ENCODE measurements at places on chromosomes 12 and 14.
A peak's percentile ranks its signal among the peaks of the same experiment; 100 is the strongest.

- no peak for DNase-seq
These were observed 16.8 kb downstream of the ADAM21 start for GRCh38 chr14:70468731-70469130.

DNA sequence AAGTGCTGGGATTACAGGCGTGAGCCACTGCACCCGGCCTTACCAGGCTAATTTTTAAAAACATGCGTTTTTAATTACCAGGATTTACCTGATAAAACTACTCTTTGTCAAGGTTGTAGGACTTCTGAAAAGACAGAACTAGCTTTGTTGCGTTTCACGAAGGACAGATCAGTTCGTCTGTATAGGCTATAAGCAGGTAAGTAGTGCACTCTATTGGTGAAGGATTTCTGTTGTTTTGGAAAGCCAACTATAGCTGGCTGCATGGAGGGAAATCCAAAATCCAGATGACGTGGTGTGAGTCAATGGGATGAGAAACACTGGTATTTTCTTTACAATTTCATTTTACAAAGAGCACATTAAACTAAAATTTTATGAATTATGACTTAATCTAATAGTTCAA is 14.6 kb downstream of the GNPNAT1 start:
- DNase-seq = no peak

DNA sequence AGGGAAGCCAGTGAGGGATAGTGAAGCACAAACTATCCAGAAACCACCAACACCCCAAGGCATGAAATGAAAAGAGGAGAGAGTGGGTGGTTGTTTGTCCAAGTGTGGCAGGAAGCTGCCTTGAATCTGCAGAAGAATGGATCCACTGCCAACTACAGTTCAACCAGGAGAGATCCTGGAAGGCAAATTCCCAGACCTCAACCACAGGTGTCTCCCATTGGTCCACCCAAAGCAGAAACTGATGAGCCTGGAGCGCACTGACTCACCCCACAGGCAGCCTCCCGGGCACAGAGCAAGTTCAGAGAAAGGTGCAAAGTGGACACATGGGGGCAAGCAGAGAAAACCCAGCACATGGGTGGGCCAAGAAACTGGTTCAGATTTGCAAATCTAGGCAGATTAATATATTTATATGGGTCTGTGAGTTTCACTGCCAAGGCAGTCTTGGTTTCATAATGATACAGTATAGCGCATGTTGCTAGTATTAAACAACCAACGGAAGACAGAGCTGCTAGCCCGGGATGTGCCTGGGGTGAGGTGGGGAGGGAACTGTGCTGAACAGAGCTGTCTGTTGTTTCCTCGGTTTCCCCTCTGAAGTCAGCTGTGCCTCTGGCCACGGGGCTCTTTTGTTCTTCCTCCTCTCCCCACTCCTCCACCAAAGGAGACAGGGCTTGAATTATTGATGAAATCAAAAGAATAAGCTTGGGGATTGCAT is 416.2 kb upstream of the CCDC196 start:
- DNase-seq = no peak

- DNase-seq = no peak
These were observed 1.1 kb downstream of the KMT5A start for GRCh38 chr12:123384994-123385376.

GRCh38 chr14:55125403-55125802 is 3.6 kb upstream of the LGALS3 start:
- no peak for DNase-seq

GRCh38 chr12:16913832-16914490 is 308.0 kb upstream of the LMO3 start:
- DNase-seq = no peak

- DNase-seq = no peak
These were observed 50.2 kb downstream of the KCNK13 start for GRCh38 chr14:90111895-90112534.

DNA sequence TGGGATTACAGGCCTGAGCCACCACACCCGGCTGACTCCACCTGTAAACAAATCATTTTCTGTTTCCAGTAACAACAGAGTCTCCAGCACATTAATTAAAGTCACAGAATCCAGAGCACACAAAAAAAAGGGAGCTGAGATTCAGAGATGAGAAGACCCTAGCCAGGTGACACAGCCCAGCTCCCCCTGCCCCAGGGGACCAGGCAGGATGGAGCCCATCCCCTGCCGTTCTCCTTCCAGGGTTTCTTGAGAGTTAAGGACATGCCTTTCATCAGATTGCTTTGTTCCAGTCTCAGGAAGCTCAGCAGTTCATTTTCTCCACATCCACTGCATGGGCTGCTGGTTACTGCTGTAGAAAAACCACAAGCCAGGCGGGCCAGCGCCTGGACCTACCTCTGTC is 81.2 kb downstream of the RIMBP2 start:
- DNase-seq = no peak

DNA sequence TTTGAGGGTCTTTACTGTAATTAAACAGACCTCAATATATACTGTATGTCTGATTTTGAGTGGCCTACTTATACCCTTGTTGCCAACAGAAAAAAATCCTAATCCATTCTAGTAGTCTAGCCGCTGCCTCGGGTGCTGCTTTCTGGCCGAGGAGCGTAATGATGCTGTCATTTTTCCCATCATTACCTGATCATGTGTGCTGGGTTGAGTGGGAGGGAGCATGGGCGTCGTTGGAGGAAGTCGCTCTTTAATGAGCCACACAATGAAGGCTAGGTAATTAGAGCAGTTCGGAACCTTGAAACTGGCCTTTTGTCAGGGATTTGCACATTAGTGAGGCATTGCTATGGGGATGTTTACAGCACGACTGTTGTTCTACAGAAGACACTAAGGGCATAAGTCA is 76.1 kb upstream of the RFX4 start:
- peak; percentile 58 for DNase-seq

DNA sequence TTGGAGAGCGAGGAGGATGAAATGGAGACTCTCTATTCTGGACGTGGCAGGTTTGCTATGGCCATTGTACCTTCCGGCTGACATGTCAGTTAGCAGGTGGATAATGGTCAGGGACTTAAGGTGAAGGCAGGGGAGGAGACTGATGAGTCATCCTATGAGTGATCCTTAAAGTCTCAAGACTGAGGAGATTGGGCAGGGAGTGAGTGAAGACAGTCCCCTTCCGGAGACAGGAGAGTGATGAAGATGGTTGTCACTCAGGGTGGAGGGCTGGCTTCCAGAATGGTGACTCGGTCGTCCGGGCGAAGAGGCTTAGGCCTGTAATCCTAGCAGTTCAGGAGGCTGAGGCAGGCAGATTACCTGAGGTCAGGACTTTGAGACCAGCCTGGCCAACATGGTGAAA is 49.8 kb upstream of the CCDC63 start:
- DNase-seq = no peak

- DNase-seq = no peak
These were observed 9.0 kb downstream of the LPAR5 start for GRCh38 chr12:6626654-6627283.

GRCh38 chr12:22543246-22544037 is 900 bp downstream of the C2CD5 start:
- DNase-seq = peak; percentile 85

DNA sequence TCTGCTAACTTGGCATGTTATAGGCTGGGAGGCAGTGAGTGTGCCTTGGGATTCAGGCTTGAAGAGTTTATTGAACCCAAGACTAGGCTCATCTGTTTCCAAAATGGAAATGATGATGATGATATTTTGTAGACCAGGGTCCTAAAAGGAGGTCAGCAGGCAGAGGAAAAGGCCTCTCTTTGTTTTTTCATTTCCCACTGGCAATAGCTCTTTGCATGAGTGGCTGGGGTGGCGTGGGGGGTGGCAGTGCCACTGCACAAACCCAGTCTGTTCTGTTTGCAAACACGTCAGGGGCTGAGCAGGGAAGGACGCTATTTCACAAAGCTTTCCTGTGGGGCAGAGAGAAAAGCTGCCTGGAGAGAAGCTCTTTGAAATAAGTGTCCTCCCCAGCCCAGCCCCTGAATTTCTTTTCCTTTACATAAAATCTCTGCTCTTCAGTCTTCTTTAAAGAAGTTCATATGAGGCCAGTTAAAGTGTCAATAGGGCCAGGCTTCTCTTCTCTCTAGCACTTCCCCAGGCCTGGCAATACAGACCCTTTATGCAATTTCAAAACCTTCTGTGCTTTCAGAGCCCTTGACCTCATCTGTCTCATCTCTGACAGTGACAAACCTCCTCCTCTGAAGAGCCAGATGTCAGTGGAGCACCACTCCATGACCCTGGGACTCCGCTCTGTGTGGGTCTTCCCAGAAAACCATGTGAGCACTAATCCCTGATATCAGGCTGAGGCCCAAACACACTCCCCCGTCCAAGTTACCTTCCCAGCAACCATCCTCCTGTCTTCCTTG is 72.8 kb downstream of the ZNF664 start:
- no peak for DNase-seq

DNA sequence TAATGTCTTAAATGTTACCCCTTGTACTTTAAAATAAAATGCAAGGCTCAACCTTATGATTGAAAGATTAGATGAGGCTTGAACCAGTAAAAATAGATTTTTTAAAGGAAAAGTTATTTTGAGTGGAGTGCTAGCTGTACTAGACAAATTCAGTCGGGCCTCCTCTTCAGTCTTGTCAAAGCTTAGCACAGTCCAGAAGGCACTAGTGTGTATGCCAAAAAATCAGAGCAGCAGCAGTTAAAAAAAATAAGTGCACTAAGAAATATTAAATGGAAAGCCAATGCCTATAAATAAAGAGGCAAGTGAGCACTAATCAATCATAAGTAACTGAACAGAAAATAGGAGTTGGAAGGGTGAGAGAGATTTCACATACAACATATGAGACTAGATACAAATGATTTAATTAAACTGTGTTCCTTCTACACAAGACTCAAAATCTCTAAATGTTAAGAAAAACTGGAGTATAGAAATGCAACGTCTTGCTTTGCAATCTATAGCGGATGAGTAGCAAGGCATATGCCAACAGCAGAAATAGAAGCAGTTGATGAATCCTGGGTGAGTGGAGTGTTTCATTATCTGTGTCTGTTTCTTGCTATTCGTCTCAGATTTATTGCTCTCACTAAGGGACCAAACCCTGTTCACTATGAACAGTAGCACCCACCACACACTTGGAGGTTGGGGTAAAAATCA is 172.1 kb downstream of the ETNK1 start:
- no peak for DNase-seq

GRCh38 chr12:14554281-14555007 is 13.2 kb downstream of the PLBD1 start:
- DNase-seq = no peak

GRCh38 chr12:75554556-75554880 is 43.1 kb upstream of the KRR1 start:
- no peak for DNase-seq

DNA sequence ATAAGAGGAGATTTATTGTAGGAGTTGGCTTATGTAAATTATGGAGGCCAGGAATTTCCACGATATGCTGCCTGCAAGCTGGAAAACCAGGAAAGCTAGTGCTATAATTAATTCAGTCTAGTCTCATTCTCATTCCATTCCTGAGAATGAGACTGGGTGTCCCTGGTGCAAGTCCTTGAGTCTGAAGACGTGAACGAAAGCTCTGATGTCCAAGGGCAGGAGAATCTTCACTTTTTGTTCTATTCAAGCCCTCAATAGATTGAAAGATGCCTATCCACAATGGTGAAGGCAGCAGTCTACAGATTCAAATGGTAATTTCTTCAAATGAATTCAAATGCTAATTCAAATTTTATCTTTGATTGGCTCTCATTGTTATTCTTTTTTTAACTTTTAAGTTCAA is 851.1 kb upstream of the MGAT4C start:
- no peak for DNase-seq

DNA sequence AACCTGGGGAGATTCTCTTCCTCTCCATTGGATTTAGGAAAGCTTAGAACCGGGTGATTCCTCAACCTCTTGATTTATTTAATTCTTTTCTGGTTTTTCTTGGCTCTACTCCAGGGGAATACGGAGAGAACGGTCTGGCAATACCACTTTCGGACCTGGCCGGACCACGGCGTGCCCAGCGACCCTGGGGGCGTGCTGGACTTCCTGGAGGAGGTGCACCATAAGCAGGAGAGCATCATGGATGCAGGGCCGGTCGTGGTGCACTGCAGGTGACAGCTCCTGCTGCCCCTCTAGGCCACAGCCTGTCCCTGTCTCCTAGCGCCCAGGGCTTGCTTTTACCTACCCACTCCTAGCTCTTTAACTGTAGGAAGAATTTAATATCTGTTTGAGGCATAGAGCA is 67.6 kb downstream of the PTPN11 start:
- DNase-seq = no peak

DNA sequence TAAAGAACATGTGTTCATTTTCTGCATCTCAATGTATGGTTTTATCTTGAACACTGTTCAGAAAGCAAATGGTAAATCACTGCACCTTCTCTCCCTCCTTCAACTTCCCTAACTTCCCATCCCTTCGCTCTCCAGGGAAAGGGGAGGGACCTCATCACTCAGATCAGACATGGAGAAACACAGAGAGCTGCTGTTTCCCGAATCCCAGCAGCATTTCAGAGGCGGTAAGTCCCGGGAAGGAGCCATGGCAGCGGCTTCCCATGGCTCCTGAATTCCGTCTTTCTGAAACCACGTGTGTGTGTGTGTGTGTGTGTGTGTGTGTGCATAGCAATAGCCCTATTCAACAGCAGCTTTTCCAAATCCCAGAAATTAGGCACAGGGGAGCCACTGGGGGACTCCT is 125.4 kb upstream of the TMCC3 start:
- DNase-seq = no peak

DNA sequence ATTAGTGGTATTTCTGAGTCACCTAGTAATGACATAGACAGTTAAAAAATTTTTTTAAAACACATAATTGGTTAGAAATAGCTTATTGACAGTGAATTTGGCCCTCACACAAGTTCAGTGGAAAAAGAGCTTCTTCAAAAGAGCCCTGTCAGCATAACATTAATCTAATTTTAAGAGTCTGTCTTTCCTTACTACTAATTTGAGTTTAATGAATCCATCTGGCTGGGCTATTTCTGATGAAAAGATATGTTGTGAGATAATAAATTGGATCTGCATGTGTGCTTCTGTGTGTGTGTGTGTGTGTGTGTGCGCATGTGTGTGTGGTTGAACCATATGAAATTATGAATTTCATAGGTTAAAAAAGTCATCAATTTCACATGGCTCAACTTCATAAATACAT is 1045.2 kb downstream of the FLRT2 start:
- DNase-seq = no peak

GRCh38 chr12:12461923-12462315 is 100.7 kb downstream of the DUSP16 start:
- no peak for DNase-seq

DNA sequence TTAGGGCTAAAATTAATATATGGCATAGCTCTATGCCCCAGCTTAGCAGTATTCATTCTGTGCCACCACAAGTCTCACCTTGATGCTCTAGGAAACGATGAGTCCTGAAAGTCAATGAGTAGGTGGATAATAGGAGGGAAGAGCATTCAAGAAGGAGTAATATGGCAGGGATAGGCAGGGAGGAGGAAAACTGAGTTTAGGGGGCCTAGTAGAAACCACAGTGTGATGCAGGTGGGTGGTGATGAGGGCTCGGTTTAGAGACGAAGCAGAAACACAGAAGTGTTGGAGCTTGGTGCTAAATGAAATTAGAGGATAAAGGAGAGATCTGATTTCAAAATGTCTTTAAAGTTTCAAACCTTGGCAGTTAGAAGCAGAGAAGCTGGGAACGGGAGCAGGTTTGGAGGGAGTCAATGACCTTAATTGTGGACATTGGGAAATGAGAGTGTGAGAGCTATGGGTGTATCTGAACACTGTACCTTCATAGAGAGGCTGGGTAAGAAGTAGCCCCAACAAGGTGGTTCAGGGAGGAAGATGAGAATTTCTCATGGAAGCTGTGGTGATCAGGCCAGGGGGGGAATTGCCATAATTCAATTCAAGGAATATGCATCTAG is 144.7 kb upstream of the CPSF6 start:
- DNase-seq = no peak

GRCh38 chr14:56878766-56879165 is 68.5 kb upstream of the OTX2 start:
- no peak for DNase-seq

- no peak for DNase-seq
These were observed 258.5 kb upstream of the E2F7 start for GRCh38 chr12:77323788-77324415.
